ENCODE measurements at places on chromosomes 11 and 22. TPM values are rescaled to one million over a fixed set of nuclear protein-coding genes. Genes with fewer than 3 reads are reported as not detected.
A peak's percentile ranks its signal among the peaks of the same experiment; 100 is the strongest.

DNA sequence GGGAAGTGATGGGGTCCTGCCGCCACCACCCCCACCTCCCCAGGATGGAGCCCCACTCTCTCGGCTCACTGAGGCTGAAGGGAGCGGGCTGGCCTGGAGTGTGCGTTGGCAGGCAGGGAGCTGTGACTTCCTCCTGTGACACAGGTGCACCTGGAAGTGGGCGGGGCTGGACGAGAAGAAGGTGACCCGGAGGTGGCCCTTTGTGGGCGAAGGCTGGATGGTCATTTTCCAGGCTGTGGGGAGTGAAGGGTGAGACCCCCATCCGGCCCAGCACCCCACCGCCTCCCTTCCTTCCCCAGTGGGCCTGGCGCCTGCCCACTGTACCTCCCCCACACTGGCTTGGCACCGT, 15.3 kb downstream of the IL17REL start:
- H3K27me3 ChIP-seq: peaks cover 22% of the 10 kb centered on the region
- no peaks in the 10 kb centered on the region for H3K36me3 ChIP-seq
- no peak overlapping the region for H3K27ac ChIP-seq

DNA sequence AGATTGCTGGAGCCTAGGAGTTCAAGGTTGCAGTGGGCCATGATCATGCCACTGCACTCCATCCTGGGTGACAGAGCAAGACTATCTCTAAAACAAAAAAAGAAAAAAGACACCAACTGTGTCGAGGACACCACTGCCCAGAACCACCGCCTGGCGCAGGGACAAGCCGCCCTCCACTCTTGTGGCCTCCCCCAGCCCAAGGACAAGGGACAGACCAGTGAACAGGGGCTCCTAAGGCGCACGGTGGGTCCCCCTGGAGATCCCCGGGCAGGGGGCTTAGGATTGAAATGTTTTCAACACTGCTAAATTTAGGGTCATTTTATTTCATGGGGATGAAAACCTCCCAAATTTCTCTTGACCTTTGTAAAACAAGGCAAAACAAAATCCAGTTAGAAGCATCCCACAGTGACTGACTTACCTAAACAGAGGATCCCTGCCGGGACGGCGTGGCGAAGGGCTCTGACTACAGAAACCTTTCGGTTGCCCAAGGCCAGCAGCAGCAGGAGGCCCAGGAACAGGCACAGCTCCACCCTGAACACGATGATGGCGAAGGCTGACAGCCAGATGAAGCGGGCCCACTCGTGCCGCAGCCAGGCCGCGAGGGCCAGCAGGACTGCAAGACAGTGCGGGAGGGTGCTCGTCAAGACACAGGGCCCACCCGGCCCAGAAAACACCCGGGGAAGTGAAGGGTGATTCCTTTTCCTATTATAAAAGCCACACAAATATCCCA, 8.6 kb downstream of the ALG12 start:
- H3K4me3 ChIP-seq: no peak overlapping the region
- H3K36me3 ChIP-seq: peaks cover 6% of the 10 kb centered on the region
- H3K4me1 ChIP-seq: no peaks in the 10 kb centered on the region
- no peak for DNase-seq
- H3K27me3 ChIP-seq: no peaks in the 10 kb centered on the region
- no peak overlapping the region for H3K27ac ChIP-seq

The UCP3 gene
- 1.3 TPM for total RNA-seq

- H3K36me3 ChIP-seq: no peaks in the 10 kb centered on the region
- no peak overlapping the region for H3K4me3 ChIP-seq
- no peak for DNase-seq
- H3K4me1 ChIP-seq: peaks cover 5% of the 10 kb centered on the region
- H3K27ac ChIP-seq: no peak overlapping the region
- no peaks in the 10 kb centered on the region for H3K27me3 ChIP-seq
These were observed 78.2 kb downstream of the YAP1 start for GRCh38 chr11:102188488-102188887.

- H3K36me3 ChIP-seq: no peaks in the 10 kb centered on the region
- H3K27ac ChIP-seq: no peak overlapping the region
- H3K4me3 ChIP-seq: no peak overlapping the region
- no peaks in the 10 kb centered on the region for H3K27me3 ChIP-seq
These were observed 110.2 kb downstream of the TEAD1 start for GRCh38 chr11:12784445-12784844.

The MMP12 gene
- total RNA-seq: not detected

DNA sequence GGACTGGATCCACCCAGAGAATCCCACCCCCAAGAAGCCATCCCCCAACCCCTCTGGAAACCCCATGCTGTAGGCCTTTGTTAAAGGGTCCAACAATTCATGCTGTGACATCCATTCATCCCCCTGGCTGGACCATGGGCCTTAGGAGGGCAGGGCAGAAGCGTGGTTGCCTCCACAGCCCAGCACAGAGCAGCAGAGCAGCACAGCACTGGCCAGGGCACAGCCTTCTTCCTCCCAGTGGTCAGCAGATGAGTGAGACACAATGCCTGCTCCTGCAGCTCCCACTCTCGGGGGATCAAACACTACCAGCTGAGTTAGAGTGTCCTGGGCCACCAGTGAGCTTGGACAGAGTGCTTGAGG, 84.5 kb upstream of the LINC01488 start:
- DNase-seq: no peak
- H3K27ac ChIP-seq: no peak overlapping the region
- H3K36me3 ChIP-seq: no peaks in the 10 kb centered on the region
- H3K27me3 ChIP-seq: no peaks in the 10 kb centered on the region
- H3K4me1 ChIP-seq: peaks cover 6% of the 10 kb centered on the region
- H3K4me3 ChIP-seq: no peak overlapping the region

DNA sequence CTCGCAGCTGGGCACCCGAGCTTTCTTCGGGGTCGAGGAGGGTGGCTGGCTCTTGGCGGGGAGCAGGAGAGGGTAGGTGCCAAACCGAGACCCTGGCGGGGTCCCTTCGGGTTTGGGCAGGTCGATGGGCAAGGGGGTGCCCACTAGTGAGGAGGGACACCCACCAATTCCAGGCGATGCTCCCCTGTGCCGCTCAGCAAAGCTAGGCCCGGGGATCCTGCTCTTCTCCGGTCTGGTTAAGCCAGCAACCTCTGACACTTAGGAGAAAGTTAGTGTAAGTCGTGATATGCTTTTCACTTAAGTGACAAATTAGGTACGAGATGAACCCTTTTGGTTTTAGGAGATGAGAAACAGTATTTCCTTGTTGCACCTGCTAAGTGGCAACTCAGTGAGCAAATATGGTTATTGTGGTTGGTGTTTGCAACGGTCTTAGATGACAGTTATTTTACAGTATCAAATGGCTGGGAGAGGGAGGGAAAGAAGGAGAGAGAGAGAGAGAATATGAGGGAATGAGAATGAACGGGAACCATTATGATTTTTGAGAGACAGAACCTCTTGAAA, 565 bp downstream of the NUCB2 start:
- H3K4me1 ChIP-seq: no peaks in the 10 kb centered on the region
- H3K36me3 ChIP-seq: no peaks in the 10 kb centered on the region
- no peak overlapping the region for H3K27ac ChIP-seq
- DNase-seq: no peak
- peak overlapping the region; percentile 78 for H3K4me3 ChIP-seq

The CTSW gene
- total RNA-seq: not detected

DNA sequence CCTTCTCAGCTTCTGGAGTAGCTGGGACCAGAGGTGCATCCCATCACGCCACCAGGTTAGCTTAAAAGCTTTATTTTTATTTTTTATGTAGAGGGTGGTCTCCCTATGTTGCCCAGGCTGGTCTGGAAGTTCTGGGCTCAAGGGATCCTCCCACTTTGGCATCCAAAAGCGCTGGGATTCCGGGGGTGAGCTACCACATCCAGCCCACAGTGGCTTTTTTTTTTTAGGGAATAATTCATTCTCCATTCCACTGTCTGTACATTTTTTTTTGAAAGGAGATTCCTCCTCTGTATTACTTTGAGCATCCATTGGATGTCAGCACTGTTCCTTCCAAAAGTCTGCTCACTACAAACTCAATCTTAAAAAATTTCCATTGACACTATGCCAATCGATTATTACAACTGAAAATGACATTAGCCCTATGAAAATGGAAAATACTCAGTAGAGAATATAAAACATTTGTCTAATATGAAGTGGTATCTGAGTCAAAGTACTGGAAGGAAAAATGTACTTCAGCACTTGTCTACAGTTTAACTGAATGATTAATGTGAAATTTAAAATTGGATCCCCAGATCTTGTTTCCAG, 1.3 kb upstream of the LPXN start:
- no peaks in the 10 kb centered on the region for H3K27me3 ChIP-seq
- H3K4me3 ChIP-seq: peak overlapping the region; percentile 96
- DNase-seq: no peak
- H3K4me1 ChIP-seq: peaks cover 2% of the 10 kb centered on the region

DNA sequence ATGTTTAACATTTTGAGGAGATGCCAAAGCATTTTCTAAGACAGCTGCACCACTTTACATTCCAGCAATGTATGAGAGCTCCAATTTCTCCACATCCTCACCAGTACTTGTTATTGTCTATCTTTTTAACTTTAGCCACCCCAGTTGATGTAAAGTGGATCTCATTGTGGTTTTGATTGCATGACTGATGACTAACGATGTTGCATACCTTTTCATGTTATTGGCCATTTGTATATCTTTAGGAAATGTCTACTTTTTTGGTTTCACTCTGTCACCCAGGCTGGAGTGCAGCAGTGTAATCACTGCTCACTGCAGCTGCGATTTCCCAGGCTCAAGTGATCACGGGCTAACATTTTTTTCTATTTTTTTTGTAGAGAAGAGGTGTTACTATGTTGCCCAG, 8.9 kb downstream of the TTC28 start:
- no peak overlapping the region for H3K4me3 ChIP-seq
- H3K36me3 ChIP-seq: no peaks in the 10 kb centered on the region
- H3K27ac ChIP-seq: no peak overlapping the region
- no peak for DNase-seq

DNA sequence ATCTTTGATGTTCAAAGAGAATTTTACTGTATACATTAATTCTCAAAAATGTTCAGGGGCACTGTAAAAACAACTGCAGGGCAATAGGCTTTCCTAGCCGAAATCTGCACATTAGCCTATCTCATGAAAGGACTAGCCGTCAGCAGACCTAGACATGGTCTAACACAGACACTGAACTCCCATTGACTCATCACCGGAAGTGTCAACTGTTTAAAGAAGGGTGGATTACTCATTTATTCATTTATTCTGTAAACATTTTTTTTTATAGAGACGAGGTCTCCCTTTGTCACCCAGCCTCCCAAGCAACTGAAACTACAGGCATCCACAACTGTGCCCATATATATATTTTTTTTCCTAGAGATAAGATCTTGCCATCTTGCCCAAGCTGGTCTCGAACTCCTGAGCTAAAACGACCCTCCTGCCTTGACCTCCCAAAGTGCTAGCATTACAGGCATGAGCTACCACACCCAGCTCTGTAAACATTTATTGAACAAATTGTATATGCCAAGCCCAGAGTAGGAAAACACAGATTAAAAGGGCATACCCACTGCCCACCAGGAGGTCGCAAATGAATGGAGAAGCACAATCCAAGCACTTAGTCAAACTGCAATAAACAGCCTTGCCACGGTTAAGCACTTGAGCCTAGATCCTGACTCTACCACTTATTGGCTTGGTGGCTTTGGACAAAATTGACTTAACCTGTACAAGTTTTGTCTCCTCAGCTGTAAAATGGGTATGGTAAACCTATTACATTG, 26.6 kb downstream of the RAB30 start:
- no peak for DNase-seq
- H3K27me3 ChIP-seq: no peaks in the 10 kb centered on the region
- H3K4me1 ChIP-seq: peaks cover 7% of the 10 kb centered on the region
- no peaks in the 10 kb centered on the region for H3K36me3 ChIP-seq

DNA sequence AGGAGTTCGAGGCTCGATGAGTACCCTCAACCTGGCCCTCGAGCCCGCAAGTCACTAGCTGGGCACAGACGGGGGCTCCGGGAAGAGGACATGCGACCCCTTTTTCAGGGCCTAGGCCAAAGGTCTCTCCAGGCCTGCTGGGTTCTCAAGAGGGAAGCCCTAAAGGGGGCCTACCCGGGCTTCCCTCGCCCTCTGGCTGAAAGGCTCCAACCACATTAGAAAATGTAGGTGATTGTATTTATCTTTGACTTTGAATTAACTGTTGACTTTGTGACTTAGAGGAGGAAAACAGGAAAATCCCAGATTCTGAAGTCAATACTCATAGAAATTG, 7.3 kb upstream of the PAX6 start:
- H3K27ac ChIP-seq: no peak overlapping the region
- H3K36me3 ChIP-seq: no peaks in the 10 kb centered on the region
- H3K4me3 ChIP-seq: peak overlapping the region; percentile 37
- H3K27me3 ChIP-seq: peaks cover 100% of the 10 kb centered on the region

The IGSF9B gene
- total RNA-seq: 42.3 TPM

All from H1 (cell line).